CD4-positive, alpha-beta T cell treated with Interleukin-4 for 1 hour (primary cell): ENCODE measurements at places on chromosomes 4 and X.

- no peak for DNase-seq
Observed at GRCh38 chr4:163492951-163493504, 1.5 kb upstream of the TMA16 start.

- no peak for DNase-seq
Observed at GRCh38 chrX:11185861-11186260, 74.7 kb downstream of the HCCS start.

- DNase-seq = no peak
Observed at GRCh38 chr4:118760493-118760892, 75.3 kb downstream of the METTL14 start.

DNA sequence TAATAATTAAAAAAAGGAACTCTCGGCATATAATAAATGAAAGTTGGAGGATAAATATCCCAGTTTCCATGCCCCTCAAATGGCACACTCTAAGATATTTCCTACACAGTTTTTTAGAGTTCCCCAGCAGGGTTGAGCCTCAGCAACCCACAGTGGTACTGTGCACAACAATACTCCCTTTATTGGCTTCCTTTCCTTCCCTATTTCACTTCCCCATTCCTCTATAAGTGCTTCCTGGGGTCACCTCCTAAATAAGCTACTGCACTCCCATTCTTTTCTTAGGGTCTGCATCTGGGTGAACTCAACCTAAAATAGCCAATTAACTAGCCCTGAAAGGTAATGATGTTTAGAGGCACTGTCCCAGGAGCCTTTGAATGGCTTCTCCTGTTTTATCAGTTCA, 76.4 kb upstream of the NHS start:
- no peak for DNase-seq

- no peak for DNase-seq
Observed at GRCh38 chr4:89134775-89135319, 23.5 kb downstream of the TIGD2 start.

GRCh38 chr4:24765376-24765988, 29.9 kb upstream of the SOD3 start:
- no peak for DNase-seq

- peak; percentile 2 for DNase-seq
Observed at GRCh38 chr4:2045518-2045951, 13.6 kb upstream of the NAT8L start.

- no peak for DNase-seq
Observed at GRCh38 chrX:110041980-110042379, 39.1 kb downstream of the TMEM164 start.

DNA sequence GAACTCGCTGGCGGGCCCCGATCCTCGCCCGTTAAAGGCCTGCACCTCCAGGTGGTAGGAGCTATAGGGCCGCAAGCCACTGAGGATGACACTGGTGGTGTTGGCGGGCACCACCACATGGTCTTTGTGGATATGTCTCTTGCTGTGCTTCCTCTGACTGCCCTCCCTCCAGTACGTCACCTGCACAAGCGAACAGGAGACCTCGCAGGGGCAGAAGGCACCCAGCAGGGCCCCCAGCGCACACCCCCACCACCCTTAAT, 20.7 kb downstream of the L1CAM start:
- DNase-seq = no peak

DNA sequence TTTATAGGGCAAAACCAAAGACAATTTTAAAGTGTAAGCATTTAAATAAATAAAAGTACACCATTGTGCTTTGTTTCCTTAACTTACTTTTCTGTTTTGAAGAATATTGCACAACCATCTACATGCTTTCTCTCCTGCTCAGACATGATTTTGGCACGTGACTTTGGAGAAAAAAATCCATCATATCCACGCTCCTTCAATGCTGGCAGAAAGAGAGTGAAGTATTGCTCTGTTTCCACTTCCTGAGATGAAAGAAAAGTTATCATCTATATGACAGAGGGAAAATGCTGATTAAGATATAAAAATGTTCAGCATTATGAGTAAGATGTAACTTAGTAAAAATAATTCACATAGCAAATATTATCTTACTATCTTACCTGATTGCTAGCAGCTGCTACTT, 77.1 kb downstream of the CNOT6L start:
- no peak for DNase-seq

- DNase-seq = no peak
Observed at GRCh38 chrX:146451136-146451535, 358.4 kb upstream of the CXorf51B start.
